ENCODE measurements at places on chromosomes 4 and X.

GRCh38 chrX:75131973-75132627 is 24.0 kb downstream of the ABCB7 start:
- DNase-seq, result no peak

DNA sequence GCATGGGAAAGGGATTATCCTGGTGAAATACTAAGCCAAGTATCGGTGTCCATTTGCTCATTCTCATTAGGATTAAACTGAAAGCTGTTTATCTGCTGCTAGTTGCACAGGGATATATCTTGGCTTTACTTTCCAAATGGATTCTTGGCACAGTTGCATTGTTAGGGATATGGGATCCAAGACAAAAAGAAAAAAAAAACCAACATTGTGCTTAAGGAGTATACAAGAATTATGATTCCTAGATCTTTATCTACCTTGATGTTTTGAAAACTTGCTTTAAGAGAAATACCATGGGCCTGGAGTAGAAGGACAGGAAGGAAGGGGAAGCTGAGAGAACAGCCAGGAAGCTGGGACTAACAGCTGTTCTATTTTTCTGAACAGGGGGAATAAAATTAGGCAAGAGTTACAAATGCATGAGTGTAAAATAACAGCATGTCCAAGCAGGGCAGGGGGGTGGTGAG is 107.6 kb downstream of the ATXN3L start:
- no peak for DNase-seq

- no peak for DNase-seq
These were observed 2379.9 kb downstream of the ARAP2 start for GRCh38 chr4:33864290-33864859.

- no peak for DNase-seq
These were observed 69.4 kb upstream of the PJA1 start for GRCh38 chrX:69234624-69235023.

DNA sequence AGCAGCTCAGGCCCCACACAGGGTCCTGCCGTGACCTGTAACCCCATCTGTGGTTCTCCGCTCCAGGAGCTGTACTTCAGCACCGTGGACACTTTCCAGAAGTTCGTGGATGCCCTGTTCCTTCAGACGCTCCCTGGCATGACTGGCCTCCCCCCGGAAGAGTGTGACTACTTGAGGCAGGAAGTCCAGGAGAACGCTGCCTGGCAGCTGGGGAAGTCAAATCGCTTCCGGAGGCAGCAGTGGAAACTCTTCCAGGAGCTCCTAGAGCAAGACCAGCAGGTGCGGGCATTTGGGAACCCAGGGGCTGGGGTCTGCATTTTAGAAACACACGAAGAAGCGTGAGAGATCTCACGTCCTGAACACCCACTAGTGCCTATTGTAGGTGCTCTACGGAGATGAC is 72.5 kb downstream of the EVC start:
- DNase-seq, result no peak

DNA sequence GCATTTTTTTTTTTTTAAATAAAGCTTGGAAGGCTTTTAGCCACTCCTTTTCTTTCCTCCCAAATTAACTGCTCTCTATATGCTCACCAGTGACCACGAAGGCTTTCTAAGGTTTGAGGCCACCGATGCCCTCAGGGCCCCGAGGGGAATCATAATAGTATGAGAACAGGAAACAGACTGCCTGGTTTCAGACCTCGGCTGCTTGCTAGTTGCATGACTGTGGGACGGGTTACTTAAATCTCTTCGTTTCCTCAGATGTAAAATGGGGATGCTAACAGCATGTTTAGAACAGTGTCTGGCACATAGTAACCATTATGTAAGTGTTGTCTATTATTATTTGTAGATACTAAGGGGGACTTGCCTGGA is 3.6 kb downstream of the LINC00632 start:
- DNase-seq, result no peak

GRCh38 chr4:82885410-82885809 is 5.5 kb downstream of the SEC31A start:
- DNase-seq, result no peak

DNA sequence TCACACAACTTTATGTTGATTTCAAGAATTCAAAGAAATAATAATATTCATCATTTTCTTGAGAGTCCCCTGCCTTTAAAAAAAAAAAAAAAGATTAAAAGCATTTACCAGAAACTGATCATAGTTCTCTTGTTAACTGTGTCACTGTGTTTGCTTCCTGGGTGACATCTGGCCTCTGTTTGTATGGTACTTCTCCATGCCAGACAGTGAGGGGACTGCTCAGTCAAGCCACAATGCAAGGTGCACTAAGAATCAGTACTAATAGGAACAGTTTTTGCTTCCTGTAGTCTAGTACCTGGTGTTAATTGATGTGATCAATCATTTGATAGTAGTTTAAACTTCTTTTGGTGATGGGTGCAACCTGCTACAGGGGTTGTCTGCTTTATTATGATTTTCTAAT is 77.5 kb downstream of the PHOX2B start:
- no peak for DNase-seq

- no peak for DNase-seq
These were observed 291.3 kb upstream of the TRAM1L1 start for GRCh38 chr4:117376692-117377091.

DNA sequence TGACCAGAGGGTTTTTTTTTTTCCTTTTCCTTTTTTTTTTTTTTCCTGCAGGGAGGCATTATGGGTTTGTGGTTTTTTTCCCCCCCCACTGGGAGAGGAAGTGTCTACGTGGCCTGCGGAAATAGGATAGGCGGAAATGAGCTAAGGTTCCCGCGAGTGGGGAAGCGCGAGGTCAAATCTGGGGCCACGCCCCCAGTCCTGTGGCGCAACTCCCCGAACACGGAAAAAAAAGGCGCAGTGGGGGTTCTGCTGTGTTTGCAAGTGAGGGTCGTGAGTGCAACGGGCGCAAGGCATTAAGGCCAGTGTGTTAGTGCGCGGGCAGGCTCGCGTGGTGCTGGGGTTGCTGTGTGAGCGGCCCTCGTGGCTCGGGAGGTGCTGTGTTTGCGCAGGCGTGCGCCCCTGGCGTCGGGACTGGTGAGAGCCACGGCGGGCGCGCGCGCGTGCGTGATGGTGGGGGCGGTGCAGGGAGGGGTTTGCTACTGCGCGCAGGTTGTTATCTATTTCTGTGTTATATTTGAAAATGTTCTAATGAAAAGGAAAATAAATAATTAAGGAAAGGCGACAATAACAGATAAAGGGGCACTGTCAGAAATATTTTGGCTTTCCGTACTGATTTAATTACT is 685 bp upstream of the MORF4L2 start:
- peak; percentile 63 for DNase-seq

GRCh38 chr4:100593935-100594334 is 76.1 kb upstream of the EMCN start:
- DNase-seq, result peak; percentile 57

- no peak for DNase-seq
These were observed 98.6 kb upstream of the TTC29 start for GRCh38 chr4:147044241-147044640.

GRCh38 chr4:185201977-185202962 is 1.5 kb downstream of the CFAP97 start:
- DNase-seq, result peak; percentile 37

DNA sequence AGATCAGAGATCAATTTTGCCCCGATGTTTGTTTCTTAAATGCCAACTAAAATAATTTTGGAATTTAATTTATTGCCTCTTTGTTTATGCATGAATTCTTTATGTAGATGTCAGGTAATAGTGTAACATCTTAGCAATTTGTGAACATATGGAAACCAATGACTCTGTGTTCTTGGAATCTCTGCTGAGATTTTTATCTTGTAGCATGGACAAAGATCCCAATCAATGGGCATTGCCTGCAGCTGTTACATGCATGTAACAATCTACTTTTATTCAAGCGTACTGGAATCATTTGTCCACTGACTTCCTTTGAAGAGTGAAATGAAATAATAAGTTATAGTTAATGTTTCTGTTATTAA is 61.6 kb upstream of the ARSJ start:
- DNase-seq, result no peak

- no peak for DNase-seq
These were observed 245.1 kb upstream of the SLC7A11 start for GRCh38 chr4:138487230-138487629.

GRCh38 chr4:145799223-145799622 is 119.3 kb downstream of the C4orf51 start:
- DNase-seq, result no peak

GRCh38 chr4:185821029-185821419 is 9.0 kb upstream of the SORBS2 start:
- DNase-seq, result no peak

- DNase-seq, result no peak
These were observed 167.8 kb downstream of the GPAT3 start for GRCh38 chr4:83703752-83704151.

- DNase-seq, result no peak
These were observed 1388.6 kb downstream of the TECRL start for GRCh38 chr4:63020661-63021060.

DNA sequence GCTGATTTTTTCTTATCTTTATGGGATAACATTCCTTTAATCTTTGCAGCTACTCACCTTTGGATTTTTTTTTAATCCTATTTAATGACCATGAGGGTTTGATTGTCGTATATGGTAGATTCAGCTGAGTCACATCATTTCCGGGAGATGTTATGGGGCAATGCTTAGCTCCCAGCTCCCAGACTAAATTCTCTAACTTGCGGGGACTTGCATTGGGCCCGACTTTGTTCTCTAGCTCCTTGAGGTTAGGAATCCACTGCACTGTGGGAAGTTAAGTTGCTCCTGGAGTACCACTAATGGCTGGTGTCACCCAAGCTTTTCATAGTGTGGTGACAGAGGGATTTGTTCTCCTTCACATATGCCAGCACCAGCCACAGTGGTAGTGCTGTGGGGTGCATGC is 287.4 kb downstream of the TECRL start:
- DNase-seq, result no peak

Data from GF-D8 (cell line).